Pancreas (tissue), 10 donors: ENCODE measurements at places on chromosomes 12 and 14.

DNA sequence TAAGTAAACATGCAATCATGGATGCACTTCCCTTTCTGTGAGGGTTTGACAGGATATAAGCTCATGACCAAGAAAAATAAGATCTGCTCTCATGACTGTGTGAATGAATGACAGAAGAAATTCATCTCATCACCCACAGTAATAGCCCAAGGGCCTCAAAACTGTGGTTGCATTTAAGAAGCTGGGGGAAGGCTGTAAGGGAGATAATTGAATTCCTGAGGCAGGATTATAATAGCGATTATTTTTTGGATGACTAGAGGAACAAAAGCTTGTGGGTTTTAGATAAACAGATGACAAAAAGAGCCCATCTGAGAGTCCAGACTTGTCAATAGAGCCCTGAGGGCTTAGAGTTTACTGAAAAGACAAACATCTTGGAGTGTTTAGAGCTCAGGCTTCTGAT is 161.2 kb downstream of the NTF3 start:
- H3K27me3 ChIP-seq, result no peaks in the 10 kb centered on the region
- no peak for DNase-seq
- no peak overlapping the region for H3K4me3 ChIP-seq
- H3K27ac ChIP-seq, result no peak overlapping the region
- H3K36me3 ChIP-seq, result no peaks in the 10 kb centered on the region

GRCh38 chr12:39272871-39273655 is 169.9 kb downstream of the KIF21A start:
- no peak overlapping the region for H3K27ac ChIP-seq
- no peak for DNase-seq
- no peaks in the 10 kb centered on the region for H3K27me3 ChIP-seq
- H3K4me1 ChIP-seq, result no peaks in the 10 kb centered on the region

GRCh38 chr12:99476956-99477355 is 170.6 kb upstream of the GARIN6 start:
- no peak overlapping the region for H3K27ac ChIP-seq
- H3K4me1 ChIP-seq, result no peaks in the 10 kb centered on the region
- H3K36me3 ChIP-seq, result no peaks in the 10 kb centered on the region
- DNase-seq, result no peak

GRCh38 chr12:120167529-120168095 is 26.9 kb downstream of the GCN1 start:
- H3K27me3 ChIP-seq, result no peaks in the 10 kb centered on the region
- no peak overlapping the region for H3K27ac ChIP-seq
- H3K4me1 ChIP-seq, result no peaks in the 10 kb centered on the region
- no peak overlapping the region for H3K4me3 ChIP-seq

GRCh38 chr12:105522166-105522825 is 191.8 kb downstream of the C12orf75 start:
- no peaks in the 10 kb centered on the region for H3K4me1 ChIP-seq
- no peaks in the 10 kb centered on the region for H3K27me3 ChIP-seq
- H3K36me3 ChIP-seq, result no peaks in the 10 kb centered on the region
- H3K27ac ChIP-seq, result no peak overlapping the region
- H3K4me3 ChIP-seq, result no peak overlapping the region

DNA sequence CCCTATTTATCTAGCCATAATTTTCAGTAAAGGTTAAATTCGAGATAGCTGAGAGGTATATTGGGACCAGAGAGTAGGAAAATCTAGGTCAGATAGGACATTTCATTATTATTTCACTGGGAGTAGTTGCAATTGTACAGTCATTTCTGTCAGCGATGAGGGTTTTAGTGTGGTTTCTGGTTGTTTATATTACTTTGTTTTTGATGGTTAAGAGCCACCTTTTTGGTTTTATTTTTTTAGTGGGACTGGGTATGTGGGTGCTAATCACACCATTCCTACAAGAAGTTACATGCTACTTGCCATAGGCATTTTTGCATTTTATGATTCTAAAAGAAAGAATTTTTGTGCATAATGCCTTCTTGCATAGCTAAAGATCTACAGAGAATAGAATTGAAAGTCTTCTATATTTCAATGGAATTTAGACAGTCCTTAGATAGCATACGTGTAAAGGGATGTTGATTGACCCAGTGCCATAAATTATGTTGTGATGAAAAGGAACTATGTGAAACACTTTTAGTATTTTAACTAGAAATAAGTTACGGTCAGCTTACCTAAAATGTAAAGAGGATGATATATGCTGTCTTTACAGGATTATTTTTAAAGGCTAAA is 85.2 kb downstream of the KTN1 start:
- no peaks in the 10 kb centered on the region for H3K4me1 ChIP-seq
- H3K27me3 ChIP-seq, result no peaks in the 10 kb centered on the region
- no peak for DNase-seq
- H3K27ac ChIP-seq, result no peak overlapping the region
- no peaks in the 10 kb centered on the region for H3K36me3 ChIP-seq

DNA sequence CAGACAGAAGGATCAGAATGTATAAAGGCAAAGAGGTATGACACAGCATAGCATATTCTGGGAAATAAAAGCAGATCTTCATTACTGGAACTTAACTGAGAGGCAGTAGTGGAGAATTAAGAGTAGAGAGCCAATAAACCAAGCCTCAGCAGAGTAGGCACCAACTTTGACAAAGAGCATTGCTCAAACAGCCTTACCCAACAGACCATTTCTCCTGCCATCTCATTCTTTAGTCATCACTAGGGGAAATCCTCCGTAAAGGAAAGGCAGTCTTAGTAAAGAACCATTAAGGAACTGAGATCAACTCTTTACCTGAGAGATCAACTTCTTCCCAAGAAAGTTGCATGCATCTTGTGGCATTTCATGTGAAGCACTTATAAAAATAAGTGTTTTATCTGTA is 36.6 kb downstream of the SENP1 start:
- H3K27me3 ChIP-seq, result no peaks in the 10 kb centered on the region
- H3K4me1 ChIP-seq, result no peaks in the 10 kb centered on the region
- no peak overlapping the region for H3K27ac ChIP-seq
- DNase-seq, result no peak
- peaks cover 6% of the 10 kb centered on the region for H3K36me3 ChIP-seq
- no peak overlapping the region for H3K4me3 ChIP-seq

DNA sequence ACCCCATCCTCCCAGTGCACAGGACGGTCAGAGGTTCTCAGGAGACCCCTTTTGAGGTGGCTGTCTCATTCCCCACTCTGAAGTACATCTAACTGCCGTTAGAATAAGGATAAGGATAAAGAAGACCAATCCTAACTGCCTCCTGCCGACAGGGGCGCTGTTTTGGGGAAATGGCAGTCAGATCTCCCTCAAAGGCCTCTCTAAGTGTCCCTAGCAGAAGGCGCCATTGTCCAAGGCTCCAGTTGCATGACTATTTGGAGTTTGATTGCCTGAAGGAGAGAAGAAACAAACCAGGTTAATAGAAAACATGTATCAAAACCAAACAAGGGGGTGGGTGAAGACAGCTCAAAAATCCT is 29.1 kb upstream of the KLRB1 start:
- H3K27me3 ChIP-seq, result no peaks in the 10 kb centered on the region
- DNase-seq, result no peak
- no peak overlapping the region for H3K4me3 ChIP-seq

- no peak overlapping the region for H3K4me3 ChIP-seq
- peak overlapping the region; percentile 25 for H3K27ac ChIP-seq
- no peak for DNase-seq
These were observed 18.6 kb downstream of the LTBP2 start for GRCh38 chr14:74593241-74593953.

DNA sequence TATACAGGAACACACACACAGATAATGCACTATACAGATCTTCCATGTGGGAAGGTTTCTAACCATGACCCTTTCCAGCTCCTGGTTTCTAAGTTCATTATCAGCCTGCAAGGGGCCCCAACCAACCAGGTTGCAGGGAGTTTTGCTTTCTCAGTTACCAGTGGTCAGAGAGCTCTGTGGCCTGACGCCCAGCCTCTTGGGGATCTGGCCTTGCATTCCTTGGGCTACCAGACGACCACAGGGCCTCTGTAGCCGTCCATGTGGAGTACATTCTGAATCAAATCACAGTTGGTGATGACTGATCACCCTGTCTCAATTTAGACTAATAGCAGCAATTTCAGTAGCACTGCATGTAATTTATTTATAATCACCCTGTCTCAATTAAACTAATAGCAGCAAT is 47.5 kb downstream of the PAH start:
- no peak for DNase-seq
- H3K27me3 ChIP-seq, result no peaks in the 10 kb centered on the region
- H3K27ac ChIP-seq, result no peak overlapping the region
- no peak overlapping the region for H3K4me3 ChIP-seq

DNA sequence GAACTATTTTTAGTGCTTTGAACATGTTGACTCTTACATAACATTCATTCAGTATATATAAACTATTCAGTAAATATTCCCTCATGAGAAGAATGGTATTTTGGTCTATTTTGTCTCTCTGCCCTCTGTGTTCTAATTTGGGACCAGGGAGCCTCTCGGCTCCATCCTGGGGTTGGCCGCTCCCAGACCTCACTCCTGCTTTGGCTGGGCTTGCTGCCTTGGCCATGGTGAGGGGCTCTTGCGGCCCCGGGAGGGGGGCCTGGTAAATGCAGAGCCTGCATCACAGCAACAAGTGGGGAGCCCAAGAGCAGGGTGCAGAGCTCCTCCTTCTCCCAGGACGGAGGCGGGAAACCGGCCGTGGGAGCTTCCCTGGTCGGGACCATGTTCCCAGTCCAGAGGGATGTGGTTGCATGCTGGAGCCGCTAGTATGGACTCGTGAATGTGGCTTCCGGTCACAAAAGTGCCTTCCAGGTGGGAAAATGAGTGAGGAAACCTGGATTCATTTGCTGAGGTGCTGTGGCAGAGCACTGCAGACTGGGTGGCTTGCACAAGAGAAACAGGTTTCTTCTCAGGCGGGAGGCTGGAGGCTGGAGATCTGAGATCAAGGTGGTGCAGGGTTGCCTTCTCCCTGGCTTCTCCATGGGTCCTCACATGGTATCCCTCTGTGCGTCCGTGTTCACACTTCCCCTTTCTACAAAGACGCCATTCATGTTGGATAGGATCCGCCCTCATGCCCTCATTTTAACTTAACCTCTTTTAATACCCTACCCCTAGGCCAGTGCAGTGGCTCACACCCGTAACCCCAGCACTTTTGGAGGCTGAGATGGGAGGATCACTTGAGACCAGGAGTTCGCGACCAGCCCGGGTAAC is 250.2 kb downstream of the CACNA1C start:
- H3K27ac ChIP-seq, result no peak overlapping the region
- no peaks in the 10 kb centered on the region for H3K27me3 ChIP-seq
- H3K36me3 ChIP-seq, result no peaks in the 10 kb centered on the region

- H3K36me3 ChIP-seq, result no peaks in the 10 kb centered on the region
- H3K4me3 ChIP-seq, result no peak overlapping the region
- no peaks in the 10 kb centered on the region for H3K4me1 ChIP-seq
- H3K27ac ChIP-seq, result no peak overlapping the region
- no peak for DNase-seq
These were observed 19.5 kb downstream of the KCNA5 start for GRCh38 chr12:5063149-5063548.

DNA sequence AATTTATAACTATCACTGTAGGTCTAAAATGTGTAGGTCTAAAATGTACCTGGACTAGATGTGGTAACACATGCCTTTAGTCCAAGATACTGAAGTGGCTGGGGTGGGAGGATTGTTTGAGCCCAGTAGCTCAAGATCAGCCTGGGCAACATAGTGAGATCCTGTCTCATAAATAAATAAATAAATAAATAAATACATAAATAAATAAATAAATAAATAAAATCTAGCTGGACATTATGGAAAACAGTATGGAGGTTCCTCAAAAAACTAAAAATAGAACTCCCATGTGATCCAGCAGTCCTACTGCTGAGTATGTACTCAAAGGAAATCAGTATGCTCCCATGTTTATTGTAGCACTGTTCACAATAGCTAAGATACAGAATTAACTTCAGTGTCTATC is 24.0 kb downstream of the PDE3A start:
- H3K27ac ChIP-seq, result no peak overlapping the region
- H3K27me3 ChIP-seq, result no peaks in the 10 kb centered on the region
- DNase-seq, result no peak
- no peak overlapping the region for H3K4me3 ChIP-seq
- no peaks in the 10 kb centered on the region for H3K4me1 ChIP-seq
- no peaks in the 10 kb centered on the region for H3K36me3 ChIP-seq

GRCh38 chr12:76936275-76937193 is 57.7 kb upstream of the CSRP2 start:
- H3K36me3 ChIP-seq, result no peaks in the 10 kb centered on the region
- no peak for DNase-seq

DNA sequence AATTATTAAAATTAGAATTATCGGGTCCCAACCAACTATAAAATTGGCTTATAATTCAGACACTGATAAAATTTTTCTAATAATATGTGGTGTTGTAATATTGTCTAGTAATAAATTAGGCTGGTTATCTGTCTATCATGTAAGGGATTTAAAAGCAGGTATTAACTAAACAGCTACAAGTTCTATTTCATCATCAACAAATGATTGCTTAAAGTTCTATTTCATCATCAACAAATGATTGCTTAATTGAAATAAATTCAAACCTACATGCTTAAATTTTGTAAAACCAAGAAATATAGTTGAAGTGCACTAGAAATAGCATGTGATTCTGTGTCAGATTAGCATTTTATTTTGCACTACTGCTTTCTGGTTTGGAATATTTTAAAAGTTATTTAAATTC is 34.1 kb downstream of the SLCO1A2 start:
- H3K36me3 ChIP-seq, result no peaks in the 10 kb centered on the region
- H3K27me3 ChIP-seq, result no peaks in the 10 kb centered on the region
- no peaks in the 10 kb centered on the region for H3K4me1 ChIP-seq

DNA sequence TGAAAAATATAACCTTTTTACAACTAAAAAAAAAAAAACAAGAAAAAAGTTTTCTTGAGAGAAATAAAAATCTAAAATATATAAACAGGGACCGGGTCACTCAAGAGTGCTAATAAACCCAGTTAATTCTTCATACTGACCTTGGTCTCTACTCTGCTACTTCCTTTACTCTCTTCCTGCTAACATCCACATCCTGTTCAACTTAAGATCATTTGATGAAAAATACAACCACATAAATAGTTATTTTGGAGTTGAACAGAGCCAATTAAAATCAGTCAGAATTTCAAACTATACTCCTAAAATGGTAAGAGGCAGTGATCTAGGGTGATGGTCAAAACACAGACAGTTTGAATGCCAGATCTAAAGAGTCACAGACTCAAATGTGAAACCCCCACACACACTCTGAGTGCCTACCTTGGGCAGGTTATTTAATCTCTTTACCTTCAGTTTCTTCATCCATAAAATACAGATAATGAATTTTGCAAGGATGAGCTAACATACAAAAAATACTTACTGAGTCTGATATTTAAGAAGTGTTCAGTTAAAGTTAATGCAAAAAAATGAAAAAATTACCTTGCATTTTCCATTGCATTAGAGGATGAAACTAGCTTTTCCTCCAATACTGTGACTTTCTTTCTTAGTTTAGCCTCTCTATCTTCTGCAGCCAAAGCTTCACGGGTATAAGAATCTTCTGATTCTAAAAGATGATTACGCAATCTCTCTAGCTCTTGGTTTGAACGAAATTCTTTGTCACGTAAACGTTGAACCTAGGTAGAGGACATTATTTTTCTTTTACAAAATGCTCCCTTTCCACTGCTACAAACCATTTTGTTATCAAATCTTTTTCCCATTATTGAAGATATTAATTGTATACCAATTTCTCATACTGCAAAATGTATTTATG is 40.9 kb downstream of the TRIP11 start:
- H3K27me3 ChIP-seq, result no peaks in the 10 kb centered on the region
- peaks cover 3% of the 10 kb centered on the region for H3K36me3 ChIP-seq
- no peak overlapping the region for H3K27ac ChIP-seq
- H3K4me3 ChIP-seq, result no peak overlapping the region
- DNase-seq, result no peak
- peaks cover 18% of the 10 kb centered on the region for H3K4me1 ChIP-seq
